ENCODE measurements at places on chromosomes 5 and 9.
A peak's percentile ranks its signal among the peaks of the same experiment; 100 is the strongest.

GRCh38 chr5:135402031-135402430, 3.0 kb upstream of the MACROH2A1 start:
- no peak for DNase-seq

DNA sequence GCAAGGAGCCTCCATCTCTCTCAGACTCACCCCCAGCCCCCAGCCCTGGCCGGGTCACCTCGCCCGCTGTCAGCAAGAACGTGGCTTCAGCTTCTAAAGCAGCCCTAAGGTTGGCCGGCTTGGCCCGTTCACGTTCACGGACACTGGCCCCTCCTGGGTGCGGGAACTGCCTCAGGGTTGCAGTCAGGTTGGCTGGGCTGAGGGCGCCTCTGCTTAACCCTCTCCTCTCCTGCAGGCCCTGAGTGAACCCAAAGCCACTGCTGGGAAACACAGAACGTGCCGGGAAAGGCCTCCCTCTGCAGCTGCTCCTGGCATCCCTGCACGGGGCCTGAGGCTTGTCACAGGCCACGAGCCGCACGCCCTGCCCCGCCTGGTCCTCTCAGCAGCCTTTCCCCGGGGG, 40.1 kb upstream of the UBAC1 start:
- no peak for DNase-seq

DNA sequence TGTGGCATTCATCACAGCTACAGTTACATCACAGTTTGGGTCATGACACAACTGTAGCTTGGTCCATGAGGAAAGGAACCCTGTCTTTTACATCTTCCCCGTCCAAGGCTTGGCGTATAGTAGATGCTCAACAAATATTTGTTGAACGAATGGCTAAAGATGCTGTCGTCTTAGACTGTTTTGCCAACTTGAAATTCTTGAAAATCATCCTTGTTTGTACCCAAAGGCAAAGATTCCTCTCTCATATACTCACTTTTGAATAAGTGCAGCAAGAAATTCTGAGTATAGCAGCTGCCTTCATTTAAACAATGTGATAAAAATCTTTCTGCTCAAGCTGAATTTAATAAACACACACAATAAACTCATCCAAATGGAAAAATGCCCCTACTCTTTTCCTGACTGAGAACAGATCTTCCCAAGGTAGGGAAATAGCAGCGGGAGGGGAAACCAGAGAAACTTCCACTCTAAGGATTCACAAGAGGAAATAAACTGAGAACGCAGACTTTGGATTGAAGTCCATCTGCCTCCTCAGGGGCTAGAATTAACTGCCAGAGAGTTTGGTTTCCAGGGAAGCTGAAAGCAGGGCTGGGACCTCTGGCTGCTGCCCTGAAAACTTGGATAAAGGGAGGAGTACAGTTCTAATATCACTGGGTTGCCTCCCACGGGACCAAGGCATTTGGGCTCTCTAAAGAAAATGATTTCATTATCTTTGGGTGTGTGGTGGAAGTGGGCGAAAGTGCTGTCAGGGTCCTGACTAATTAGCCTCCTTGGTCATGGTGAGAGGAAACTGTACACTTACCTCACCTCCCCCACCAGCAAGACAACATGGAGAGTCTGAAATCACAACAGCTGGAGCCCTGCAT, 99.1 kb downstream of the DPYSL3 start:
- DNase-seq: no peak

- peak; percentile 71 for DNase-seq
Observed at GRCh38 chr9:136170006-136170901, 34.7 kb downstream of the LHX3 start.

GRCh38 chr9:85594316-85594715, 147.4 kb downstream of the AGTPBP1 start:
- DNase-seq: peak; percentile 10

DNA sequence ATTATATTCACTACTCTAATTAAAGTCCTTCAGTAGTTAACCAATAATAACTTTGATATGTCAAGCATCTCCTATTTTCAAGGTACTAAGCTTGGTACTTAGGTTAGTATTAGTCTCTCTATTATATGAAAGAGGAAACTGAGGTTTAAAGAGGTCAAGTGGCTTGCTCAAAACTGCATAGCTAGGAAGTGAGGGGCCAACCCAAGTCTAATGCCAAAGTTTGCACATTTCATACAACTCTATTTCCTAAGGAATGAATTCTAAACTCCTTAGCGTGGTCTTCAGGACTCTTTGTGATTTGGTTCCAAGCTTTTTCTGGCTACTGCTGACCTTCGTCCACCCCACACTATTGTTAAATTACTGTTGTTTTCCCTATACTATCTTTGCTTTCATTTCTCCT, 9.9 kb upstream of the SHOC1 start:
- DNase-seq: no peak

GRCh38 chr9:77833561-77834429, 185.7 kb upstream of the GNA14 start:
- DNase-seq: no peak

DNA sequence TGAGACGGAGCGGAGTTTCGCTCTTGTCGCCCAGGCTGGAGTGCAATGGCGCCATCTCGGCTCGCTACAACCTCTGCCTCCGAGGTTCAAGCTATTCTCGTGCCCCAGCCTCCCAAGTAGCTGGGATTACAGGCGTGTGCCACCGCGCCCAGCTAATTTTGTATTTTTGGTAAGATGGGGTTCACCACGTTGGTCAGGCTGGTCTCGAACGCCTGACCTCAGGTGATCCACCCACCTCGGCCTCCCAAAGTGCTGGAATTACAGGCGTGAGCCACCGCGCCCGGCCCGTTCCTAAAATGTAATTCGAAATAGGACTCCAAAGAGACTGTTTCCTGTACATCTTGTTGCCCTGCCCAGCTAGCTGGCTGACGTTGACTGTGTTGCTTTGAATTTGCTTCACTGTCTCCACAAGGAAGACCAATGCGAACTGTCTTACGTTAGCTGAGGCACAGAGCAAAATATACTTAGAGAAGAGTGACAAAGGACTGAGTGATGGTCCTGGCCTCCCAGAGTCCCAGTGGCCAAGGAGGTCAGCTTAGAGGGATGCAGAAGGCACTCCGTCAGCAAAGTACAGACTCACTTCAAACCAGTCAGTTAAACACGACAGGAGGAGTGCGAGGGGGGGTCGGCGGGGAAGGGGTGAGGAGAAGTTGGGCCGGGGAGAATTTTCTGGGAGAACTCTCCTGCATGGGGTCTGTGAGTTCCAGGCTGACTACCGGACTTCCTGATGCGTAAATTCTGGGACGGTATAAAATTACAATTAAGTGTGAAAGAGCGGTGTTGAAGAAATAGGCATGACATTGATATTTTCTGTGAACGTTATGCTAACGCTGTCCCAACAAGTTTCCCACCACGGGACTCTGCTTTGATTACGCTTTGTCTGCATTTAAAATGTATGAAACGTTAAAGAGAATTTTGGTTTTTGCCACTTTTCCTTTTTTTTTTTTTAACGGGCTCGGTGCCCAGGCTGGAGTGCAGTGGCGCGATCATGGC, 6.8 kb upstream of the TRIM41 start:
- peak; percentile 63 for DNase-seq
